Transverse colon (tissue), 4 donors: ENCODE measurements at places on chromosomes 16 and 17. TPM values are rescaled to one million over a fixed set of nuclear protein-coding genes. Genes with fewer than 3 reads are reported as not detected.

The PIK3R6 gene
- total RNA-seq = 0.55 TPM

The MLKL gene
- 18.0 TPM for total RNA-seq

The OR4D1 gene
- not detected for total RNA-seq

The WSCD1 gene
- total RNA-seq = 35.1 TPM

The GSG1L gene
- not detected for total RNA-seq

The VMO1 gene
- 1.9 TPM for total RNA-seq

The SLC5A11 gene
- not detected for total RNA-seq

The BRIP1 gene
- 0.80 TPM for total RNA-seq

The CRK gene
- 95.3 TPM for total RNA-seq

- no peak overlapping the region for H3K27ac ChIP-seq
- H3K36me3 ChIP-seq = no peaks in the 10 kb centered on the region
- peak; percentile 29 for DNase-seq
- no peak overlapping the region for H3K4me3 ChIP-seq
These were observed 28.5 kb downstream of the FTO start for GRCh38 chr16:53732296-53732929.

DNA sequence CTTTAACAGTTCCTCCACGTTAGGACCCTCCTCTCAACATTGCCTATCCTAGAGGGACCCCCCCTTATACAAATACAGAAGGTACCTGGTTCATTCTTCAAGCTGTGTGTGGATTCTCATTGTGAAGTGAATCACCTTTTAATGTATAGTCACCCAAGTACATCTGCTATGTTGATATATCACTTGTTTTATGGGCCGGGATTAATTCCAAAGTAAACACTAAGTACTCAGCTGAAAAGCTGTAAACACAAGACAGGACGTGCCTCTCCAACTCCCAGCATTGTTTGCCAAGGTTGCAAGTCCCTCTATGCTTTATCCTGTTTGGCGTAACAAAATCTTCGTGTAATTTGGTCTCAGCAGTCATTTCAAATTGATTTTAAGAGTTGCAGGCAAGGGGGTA, 123.6 kb downstream of the RBFOX1 start:
- H3K4me3 ChIP-seq = no peak overlapping the region
- DNase-seq = no peak
- H3K27ac ChIP-seq = no peak overlapping the region

GRCh38 chr16:80071964-80072456, 468.8 kb upstream of the DYNLRB2 start:
- no peaks in the 10 kb centered on the region for H3K4me1 ChIP-seq
- no peaks in the 10 kb centered on the region for H3K27me3 ChIP-seq
- no peak overlapping the region for H3K27ac ChIP-seq
- H3K36me3 ChIP-seq = no peaks in the 10 kb centered on the region
- DNase-seq = no peak
- H3K4me3 ChIP-seq = no peak overlapping the region

- H3K4me3 ChIP-seq = no peak overlapping the region
- DNase-seq = no peak
- H3K36me3 ChIP-seq = peaks cover 1% of the 10 kb centered on the region
- H3K4me1 ChIP-seq = peaks cover 4% of the 10 kb centered on the region
- no peak overlapping the region for H3K27ac ChIP-seq
- H3K27me3 ChIP-seq = no peaks in the 10 kb centered on the region
These were observed 6.8 kb downstream of the MRTFB start for GRCh38 chr16:14077918-14078317.

DNA sequence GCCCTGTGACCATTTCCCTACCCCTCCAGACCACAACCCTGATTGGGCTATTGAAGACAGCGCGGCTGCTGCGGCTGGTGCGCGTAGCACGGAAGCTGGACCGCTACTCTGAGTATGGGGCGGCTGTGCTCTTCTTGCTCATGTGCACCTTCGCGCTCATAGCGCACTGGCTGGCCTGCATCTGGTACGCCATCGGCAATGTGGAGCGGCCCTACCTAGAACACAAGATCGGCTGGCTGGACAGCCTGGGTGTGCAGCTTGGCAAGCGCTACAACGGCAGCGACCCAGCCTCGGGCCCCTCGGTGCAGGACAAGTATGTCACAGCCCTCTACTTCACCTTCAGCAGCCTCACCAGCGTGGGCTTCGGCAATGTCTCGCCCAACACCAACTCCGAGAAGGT, 12.5 kb downstream of the KCNH6 start:
- no peaks in the 10 kb centered on the region for H3K36me3 ChIP-seq
- H3K27me3 ChIP-seq = peaks cover 34% of the 10 kb centered on the region
- H3K4me1 ChIP-seq = peaks cover 6% of the 10 kb centered on the region
- no peak for DNase-seq
- H3K4me3 ChIP-seq = no peak overlapping the region
- H3K27ac ChIP-seq = no peak overlapping the region

- no peaks in the 10 kb centered on the region for H3K36me3 ChIP-seq
- H3K4me1 ChIP-seq = no peaks in the 10 kb centered on the region
- H3K27ac ChIP-seq = no peak overlapping the region
- H3K27me3 ChIP-seq = no peaks in the 10 kb centered on the region
These were observed 26.2 kb downstream of the NUDT7 start for GRCh38 chr16:77748421-77749005.

- no peaks in the 10 kb centered on the region for H3K27me3 ChIP-seq
- H3K36me3 ChIP-seq = no peaks in the 10 kb centered on the region
- H3K27ac ChIP-seq = no peak overlapping the region
- H3K4me3 ChIP-seq = no peak overlapping the region
- no peaks in the 10 kb centered on the region for H3K4me1 ChIP-seq
These were observed 111.4 kb upstream of the ZFHX3 start for GRCh38 chr16:73159296-73159695.

GRCh38 chr17:82108496-82108945, 10.5 kb upstream of the FASN start:
- peaks cover 37% of the 10 kb centered on the region for H3K4me1 ChIP-seq
- no peak for DNase-seq
- no peaks in the 10 kb centered on the region for H3K27me3 ChIP-seq
- no peak overlapping the region for H3K27ac ChIP-seq

DNA sequence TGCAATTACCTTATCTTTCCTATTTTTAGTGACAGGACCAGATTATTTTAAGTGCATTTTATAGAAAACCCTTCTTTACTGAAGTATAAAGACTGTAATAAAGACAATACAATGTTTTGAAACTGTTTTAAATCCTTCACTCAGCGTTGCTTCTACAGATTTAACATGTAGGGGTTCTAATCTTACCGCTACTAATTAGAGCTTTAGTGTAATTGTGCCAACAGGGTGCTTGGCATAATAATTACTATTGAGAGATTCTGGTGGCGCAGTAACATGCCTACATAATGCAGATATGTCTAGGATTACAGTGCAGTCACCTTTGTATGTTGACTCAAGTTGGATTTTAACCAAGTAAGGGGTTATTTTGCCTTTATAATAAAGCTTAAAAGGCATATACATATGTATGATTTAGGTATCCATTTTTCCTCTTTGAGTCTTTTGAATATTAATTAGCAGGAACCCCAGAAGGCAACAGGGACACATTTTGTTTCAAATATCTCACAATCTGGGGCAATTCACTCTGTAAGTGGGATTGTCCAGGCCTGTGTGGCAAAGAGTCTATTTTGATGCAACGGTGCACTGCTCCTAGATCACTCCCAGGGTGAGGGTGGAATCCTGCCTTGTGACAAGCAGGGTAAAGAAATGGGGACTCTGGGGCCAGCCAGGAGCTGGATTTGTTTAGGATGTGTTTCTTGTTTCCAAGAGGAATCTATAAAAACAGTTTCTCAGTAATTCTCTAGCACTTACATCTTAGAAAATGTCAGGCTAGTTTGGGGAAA, 604.7 kb upstream of the SALL1 start:
- H3K4me1 ChIP-seq = no peaks in the 10 kb centered on the region
- H3K27ac ChIP-seq = no peak overlapping the region
- peaks cover 5% of the 10 kb centered on the region for H3K27me3 ChIP-seq

DNA sequence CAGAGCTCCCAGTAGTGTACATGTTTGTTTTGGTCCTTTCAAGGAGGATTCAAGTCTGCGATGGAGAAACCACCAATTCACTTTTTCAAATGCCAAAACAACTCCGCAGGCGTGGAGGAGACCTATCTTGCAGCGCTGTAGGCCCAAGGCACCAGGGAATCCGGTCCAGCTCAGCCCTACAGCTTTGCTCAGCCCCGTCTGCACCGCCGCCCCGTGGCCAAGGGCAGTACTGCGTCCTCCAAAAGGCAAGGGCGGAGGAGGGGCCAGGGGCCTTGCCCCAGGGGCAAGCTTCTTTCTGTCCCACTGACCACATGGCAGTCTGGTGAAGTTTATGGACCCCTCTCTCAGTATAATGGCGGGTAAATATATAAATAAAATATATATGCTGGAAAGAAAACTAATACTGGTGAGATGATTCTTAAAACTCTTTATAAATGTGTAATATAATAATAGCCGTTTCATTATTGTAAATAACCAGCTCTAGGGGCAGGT, 709 bp upstream of the CD300LG start:
- peak; percentile 87 for DNase-seq
- H3K4me3 ChIP-seq = no peak overlapping the region
- peaks cover 6% of the 10 kb centered on the region for H3K27me3 ChIP-seq
- no peaks in the 10 kb centered on the region for H3K4me1 ChIP-seq
- no peak overlapping the region for H3K27ac ChIP-seq

GRCh38 chr16:83615953-83616350, 191.8 kb upstream of the HSBP1 start:
- H3K36me3 ChIP-seq = no peaks in the 10 kb centered on the region
- H3K27me3 ChIP-seq = no peaks in the 10 kb centered on the region
- H3K27ac ChIP-seq = no peak overlapping the region

GRCh38 chr16:78906135-78906534, 694.4 kb downstream of the MAF start:
- H3K4me1 ChIP-seq = no peaks in the 10 kb centered on the region
- H3K27me3 ChIP-seq = no peaks in the 10 kb centered on the region
- no peak for DNase-seq
- no peak overlapping the region for H3K4me3 ChIP-seq

GRCh38 chr17:80382956-80383355, 32.0 kb upstream of the ENDOV start:
- no peaks in the 10 kb centered on the region for H3K4me1 ChIP-seq
- H3K27ac ChIP-seq = no peak overlapping the region
- DNase-seq = no peak
- H3K4me3 ChIP-seq = no peak overlapping the region
- no peaks in the 10 kb centered on the region for H3K36me3 ChIP-seq
- H3K27me3 ChIP-seq = no peaks in the 10 kb centered on the region

- peak overlapping the region; percentile 28 for H3K27ac ChIP-seq
- H3K27me3 ChIP-seq = peaks cover 29% of the 10 kb centered on the region
- H3K36me3 ChIP-seq = no peaks in the 10 kb centered on the region
- no peaks in the 10 kb centered on the region for H3K4me1 ChIP-seq
These were observed 5.0 kb upstream of the PVALEF start for GRCh38 chr17:81160306-81160705.

GRCh38 chr17:17398188-17398942, 78.4 kb upstream of the MED9 start:
- H3K4me1 ChIP-seq = no peaks in the 10 kb centered on the region
- H3K27ac ChIP-seq = no peak overlapping the region
- H3K27me3 ChIP-seq = no peaks in the 10 kb centered on the region

DNA sequence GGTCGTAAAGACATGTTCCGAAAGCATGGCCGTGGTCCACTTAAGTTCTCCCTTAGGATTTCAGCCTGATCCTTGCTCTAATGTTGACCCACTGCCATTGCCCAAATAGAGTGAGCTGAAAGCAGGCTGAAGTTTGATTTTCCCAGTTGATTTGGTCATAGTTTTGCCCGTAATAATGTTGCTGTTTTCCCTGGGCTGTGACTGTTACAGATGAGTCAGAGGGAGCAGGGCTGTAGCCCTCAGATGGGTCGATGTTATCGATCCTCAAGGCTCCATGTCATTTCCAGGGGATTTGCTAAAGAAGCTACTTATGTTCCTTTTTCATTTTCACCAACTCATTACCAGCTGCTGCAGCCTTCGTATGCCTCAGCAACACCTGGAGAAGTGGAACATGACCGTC, 169.0 kb upstream of the ZFHX3 start:
- H3K36me3 ChIP-seq = no peaks in the 10 kb centered on the region
- no peak for DNase-seq
- H3K4me1 ChIP-seq = no peaks in the 10 kb centered on the region

GRCh38 chr17:60652454-60653247, 25.0 kb upstream of the BCAS3 start:
- no peak for DNase-seq
- H3K4me1 ChIP-seq = no peaks in the 10 kb centered on the region
- no peaks in the 10 kb centered on the region for H3K27me3 ChIP-seq
- H3K27ac ChIP-seq = no peak overlapping the region
- H3K36me3 ChIP-seq = peaks cover 34% of the 10 kb centered on the region
- H3K4me3 ChIP-seq = no peak overlapping the region

DNA sequence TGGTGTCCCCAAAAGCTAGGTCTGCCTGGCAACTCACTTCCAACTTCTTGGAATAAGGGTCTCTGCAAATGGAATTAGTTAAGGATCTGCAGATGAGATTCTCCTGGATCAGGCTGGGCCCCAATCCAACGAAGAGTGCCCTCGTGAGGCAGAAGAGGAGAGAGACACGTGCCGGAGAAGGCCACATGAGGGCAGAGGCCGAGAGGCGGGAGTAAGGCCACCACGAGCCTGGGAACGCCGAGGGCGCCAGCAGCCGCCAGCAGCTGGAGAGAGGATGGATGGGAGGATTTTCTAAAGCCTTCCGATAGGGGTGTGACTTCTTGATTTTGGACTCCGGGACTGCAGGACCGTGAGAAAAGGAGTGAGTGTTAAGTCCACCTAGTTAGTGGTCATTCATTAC, 76.3 kb downstream of the JPH3 start:
- no peak overlapping the region for H3K4me3 ChIP-seq
- no peaks in the 10 kb centered on the region for H3K36me3 ChIP-seq
- no peak overlapping the region for H3K27ac ChIP-seq
- peaks cover 17% of the 10 kb centered on the region for H3K27me3 ChIP-seq
- no peaks in the 10 kb centered on the region for H3K4me1 ChIP-seq
